ENCODE measurements at places on chromosomes 2 and 18.

- peak; percentile 93 for DNase-seq
These were observed at the start of gene RANBP2 for GRCh38 chr2:108719149-108720044. Gene RANBP2, plus strand, starts transcription at chr2:108719482. Its CDS starts 125 bp downstream, at chr2:108719607.

DNA sequence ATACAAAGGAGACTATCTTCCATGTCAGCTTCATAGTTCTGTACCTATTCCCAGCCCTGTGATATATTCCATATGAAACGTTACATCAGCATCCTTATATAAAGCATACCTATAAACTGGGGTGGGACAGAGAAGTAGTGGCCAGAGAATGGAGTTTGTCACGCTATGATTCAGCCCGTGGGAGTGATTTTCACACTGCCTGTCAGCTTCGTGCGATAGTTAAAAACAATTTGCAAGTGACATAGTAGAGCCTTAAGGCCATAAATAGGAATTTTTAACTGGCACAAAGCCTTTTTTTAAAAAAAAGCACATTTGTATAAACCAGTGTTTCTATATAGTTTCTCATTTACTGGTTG is 30.2 kb downstream of the PKP4 start:
- DNase-seq = no peak

DNA sequence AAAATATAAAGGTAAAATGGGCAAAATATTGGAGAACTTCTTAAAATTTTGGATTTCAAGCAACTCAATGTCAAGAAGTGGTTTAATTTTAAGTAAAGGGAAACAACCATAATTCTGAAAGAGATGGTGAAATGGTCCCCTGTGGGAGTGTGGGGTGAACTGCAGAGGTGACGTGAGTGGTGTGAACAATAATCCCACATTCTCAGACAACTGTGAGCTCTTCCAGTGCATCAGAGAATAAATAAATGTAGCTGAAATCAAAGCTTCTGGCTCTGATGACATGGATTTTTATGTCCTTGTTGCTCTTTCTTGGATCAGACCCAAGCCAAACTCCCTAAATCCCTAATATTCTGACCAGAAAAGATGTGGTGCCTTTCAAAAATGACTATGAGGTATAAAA is 672.7 kb downstream of the ZEB2 start:
- no peak for DNase-seq

DNA sequence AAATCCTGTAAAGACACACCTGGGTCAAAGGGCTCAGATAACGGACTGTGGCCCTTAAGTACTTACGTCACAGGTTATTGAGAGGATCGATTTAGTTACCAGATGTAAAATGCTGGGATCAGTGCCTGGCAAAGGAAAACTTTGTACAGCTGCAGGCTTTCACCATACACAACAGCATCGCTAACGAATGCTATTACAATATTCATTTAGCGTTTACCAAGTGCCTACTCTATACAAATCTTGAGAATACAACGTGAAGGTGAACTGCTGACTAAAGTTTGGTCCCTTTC is 619 bp upstream of the MSH6 start:
- no peak for DNase-seq

DNA sequence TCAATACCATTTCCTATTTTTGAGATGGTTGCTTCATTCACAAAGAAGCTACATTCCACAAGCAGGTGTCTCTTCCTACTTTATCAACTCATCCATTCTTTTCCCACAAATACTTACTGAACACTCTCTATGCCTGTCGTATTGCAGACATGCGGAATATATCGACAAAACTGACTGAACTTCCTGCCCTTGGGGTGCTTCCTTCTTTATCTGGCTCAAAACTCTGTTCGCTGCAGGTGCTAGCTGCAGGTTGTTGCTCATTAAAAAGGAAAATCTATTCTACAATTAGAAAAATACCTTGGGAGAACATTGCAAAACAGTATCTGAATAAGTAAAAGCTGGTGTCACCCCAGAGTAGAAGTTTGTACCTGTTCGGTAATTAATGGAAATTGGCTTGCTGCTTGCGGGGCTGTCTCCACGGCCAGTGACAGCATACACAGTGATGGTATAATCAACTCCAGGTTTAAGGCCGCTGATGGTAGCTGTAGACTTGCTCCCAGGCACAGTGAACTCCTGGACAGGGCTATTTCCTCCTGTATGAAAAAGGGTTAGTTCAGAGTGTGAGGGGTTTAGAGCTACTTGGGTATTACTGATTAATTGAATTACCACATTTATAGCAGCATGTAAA is 52.1 kb downstream of the FN1 start:
- no peak for DNase-seq

All from CD4-positive, alpha-beta T cell treated with Interleukin-12 subunit alpha and Interleukin-12 subunit beta, for 1 hour (primary cell).